Anterior cingulate cortex (tissue), 58 donors: ENCODE measurements at places on chromosomes 7 and 10.

DNA sequence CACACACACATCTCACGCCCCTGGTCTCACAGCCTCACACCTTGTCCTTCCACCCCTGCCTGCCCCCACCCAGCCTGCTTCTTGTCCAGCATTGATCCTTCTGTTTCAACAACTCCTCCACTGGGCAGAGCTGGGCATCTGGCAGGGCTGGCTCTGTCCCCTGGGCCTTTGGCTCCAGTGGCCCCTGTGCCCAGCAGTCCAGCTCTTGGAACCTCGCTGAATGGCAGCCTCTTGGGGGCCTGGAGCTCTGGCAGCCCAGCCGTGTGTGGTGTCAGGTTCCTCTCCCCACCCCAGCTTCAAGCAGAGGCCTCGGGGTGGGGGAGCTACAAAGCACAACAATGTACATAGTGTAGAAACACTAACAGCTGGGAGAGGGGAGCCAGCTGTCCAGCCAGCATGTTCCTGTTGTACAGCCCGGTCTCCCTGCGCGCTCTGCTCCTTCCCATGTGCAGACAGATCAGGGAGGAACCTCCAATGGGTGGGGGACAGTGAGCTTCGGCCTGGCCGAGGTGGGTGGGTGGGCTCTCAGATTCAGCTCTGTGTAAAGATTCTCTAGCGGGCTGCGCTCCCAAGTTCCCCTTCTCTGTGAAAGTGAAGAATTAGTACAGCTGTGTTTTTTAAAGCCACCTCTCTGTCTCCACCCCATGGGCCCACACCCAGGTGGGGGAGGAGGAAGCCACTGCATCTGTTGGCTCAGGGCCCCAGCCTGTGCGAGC is 19.4 kb downstream of the ZMIZ2 start:
- DNase-seq = peak; percentile 72

DNA sequence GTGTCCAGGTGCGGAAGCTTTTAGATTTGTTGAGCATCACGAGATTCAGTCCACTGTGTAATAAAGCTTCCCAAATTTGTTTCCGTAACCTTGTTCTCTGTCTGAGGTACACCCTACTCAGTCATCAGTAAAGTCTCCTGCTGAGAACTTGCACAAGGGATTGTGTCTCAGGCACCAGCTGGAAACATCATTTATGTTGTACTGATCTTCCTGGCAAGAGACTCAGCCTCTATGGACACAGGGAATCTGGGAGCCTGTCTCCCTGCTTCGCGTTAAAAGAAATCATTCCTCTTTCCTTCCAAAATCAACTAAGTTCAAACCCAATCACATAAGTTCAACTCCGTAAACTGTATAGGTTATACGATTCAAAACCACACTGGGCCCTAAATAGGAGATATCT is 336.8 kb downstream of the GPR37 start:
- no peak for DNase-seq

DNA sequence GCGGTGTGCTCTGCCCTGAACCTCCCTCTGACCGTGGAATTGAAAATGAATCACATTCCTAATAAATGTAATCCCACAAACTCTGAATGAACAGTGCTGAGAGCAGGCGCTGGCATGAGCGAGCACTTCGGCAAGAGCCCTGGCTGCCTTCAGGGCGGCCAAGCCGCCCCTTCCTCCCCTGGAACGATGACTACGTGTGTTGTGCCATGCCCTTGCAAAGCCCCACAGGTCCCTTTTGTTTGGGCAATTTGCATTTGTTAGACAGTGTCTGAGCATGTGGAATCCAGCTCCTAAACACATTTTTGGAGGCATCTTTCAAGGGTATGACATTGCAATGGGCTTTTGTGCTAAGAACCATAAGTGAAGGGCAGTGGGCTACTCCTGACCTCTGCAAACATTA is 95.6 kb upstream of the MKI67 start:
- no peak for DNase-seq

DNA sequence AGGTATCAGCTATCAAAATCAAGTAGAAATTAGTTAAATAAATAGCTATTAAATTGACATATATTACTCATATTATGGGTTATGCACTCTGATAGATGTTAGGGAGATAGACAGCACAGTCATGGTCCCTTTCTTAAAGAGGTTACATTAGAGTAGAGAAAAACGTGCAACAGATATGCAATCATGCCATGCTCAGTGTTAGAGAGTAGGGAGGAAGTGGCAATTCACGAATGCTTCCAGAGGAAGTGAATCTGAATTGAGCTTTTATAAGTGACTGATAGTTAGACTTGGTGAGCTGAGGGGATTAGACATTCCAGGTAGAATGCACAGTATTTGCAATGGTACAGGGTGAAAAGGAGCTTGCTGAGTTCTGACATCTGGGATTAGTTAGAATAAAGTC is 349.8 kb downstream of the NXPH1 start:
- no peak for DNase-seq

DNA sequence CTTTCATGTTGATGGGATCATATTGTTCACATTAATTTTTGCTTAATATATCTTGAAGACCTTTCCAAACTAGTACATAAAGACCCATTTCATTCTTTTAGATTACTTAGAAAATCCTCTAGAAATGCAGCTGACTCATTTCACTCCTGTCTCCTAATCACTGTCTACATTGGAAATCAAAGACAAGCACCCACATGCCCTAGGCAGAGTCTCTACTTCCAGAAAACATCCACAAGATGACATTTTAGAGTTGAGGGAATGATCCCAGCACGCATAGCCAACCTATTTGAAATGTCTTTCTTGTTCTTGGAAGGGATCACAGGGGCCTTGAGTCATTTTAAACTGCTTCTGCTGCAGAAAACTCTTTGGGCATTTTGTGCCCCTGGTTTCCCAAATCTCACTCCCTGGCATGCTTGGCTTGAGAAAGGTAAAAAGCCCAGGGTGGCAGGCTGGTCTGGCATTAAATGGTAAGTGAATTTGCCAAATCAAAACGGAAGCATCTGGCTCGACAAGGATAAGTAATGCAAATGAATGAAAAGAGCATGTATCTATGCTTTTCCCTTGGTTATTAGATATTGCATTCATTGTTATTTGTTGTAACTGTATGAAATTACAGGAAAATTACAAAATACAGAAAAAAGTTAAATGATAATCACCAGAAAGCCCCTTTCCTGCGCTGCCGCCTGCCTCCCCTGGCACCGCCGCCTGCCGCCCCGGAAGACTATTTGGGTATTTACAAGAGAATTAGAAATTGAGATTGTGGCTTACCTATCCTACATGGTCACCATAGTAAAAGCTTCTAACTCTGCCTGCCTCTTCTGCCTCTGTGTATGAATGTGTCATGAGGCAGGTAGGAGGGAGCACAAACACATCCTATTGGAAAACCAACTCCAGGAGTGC is 225.3 kb downstream of the PTEN start:
- DNase-seq = no peak

GRCh38 chr10:102196893-102197292 is 29.2 kb upstream of the ELOVL3 start:
- no peak for DNase-seq

DNA sequence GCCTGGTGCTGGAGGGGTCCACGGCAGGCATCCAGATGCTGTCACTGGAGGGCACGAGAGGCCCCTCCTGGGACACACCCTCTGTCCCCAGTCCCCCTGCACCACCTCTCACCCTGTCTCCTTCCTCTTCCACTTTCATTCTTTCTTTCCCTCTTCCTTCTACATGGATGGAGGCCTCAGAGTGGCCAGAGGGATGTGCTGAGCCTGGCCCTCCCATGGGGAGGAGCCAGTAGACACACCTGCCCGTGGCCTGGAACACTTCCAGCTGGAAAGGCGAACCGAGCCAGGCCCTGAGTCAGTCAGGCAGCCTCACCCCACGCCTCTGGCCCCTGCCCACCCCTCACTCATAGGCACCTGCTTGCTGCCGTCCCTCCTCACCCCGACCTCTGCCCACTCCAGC is 55.9 kb upstream of the MXI1 start:
- no peak for DNase-seq

DNA sequence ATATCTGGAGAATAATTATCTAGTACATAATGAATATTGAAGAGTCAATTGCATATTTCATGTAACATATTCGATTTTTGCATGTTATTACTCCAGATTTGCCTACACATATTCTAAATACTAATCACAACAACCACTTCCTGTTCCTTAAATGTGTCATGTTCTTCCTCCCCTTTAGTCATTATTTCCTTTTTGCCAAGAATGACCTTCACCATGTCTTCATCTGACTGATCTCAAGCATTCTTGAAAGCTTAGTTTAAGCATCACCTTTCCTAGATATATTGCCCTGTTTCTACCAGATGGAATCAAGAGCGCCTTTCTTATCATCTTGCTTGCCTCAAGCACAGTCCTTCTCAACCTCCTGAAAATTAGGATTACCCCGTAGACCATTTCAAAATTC is 23.5 kb upstream of the MEOX2 start:
- DNase-seq = no peak

DNA sequence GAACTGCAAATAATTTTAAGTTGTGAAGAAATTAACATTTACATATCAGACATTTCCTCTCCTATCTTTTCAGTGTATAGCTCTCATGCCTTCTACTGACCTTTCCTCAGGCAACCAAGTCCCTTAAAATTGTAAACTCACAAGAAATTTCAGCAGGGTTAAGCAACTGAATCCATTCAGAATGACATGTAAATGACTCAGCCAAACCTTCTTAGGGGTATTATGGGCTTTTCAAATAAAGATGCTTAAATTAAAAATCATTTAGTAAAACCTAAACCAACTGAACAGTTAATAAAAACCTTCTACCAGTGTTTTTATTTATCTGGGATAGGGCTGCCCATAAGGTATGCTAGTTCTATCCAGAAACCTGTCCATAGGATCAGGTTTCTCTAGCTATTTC is 20.7 kb downstream of the WAPL start:
- DNase-seq = no peak

GRCh38 chr10:62779487-62780248 is 24.9 kb upstream of the ADO start:
- no peak for DNase-seq

DNA sequence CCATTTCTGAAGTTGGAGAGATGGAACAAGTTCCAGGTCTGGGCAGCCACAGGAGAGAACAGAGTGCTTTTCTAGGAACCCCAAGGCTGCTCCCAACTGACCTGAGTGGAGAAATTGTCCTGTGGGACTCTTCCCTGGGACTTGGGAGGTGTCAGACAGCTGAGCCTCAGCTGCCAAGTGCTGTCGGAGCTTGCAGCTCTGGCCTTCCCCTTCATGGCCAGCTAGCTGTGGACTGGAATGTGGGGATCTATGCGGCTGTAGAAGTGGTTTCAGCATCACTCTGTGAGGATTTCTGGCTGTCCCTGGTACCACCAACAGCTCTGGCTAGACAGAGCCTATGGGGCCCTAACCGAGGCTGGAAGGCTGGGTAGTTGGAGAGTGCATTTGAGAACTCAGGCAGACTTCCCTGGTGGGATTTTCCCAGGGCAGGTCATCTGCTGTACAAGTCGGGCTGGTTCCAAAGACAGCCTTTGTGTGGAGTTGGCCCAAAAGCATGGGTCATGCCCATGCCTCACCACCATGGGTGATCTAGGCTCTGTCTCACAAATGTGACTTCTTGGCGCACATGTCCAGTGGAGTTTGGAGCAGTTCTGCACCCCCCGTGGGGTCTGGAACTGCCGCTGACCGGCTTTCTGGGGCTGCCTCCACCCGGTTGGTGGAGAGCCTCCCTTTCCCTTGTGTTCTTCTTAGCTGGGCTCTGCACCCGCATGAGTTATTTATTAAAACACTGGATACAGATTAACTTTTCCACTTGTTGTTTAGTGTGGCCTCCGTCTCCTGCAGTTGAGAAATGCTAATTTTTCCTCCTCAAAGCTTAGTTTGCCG is 10.9 kb downstream of the SUFU start:
- no peak for DNase-seq

DNA sequence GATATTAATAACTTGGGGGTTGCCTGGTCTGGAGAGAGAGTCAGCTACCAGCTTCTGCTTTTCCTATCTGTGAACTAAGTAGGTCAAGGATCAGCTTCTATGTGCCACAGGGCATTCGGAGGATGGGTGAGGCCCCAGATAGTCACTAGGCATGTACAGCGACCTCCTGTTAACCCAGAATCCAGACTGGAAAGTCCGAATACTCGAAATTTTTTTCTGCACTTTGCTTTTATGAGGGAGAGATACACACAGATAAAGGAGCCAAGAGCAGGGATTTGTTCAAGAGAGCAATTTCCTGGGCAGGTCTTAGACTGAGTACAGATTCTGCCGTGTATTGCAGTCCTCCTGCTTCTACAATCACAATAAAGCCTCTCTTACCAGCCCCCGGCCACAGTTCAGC is 54.2 kb downstream of the EMX2 start:
- no peak for DNase-seq

DNA sequence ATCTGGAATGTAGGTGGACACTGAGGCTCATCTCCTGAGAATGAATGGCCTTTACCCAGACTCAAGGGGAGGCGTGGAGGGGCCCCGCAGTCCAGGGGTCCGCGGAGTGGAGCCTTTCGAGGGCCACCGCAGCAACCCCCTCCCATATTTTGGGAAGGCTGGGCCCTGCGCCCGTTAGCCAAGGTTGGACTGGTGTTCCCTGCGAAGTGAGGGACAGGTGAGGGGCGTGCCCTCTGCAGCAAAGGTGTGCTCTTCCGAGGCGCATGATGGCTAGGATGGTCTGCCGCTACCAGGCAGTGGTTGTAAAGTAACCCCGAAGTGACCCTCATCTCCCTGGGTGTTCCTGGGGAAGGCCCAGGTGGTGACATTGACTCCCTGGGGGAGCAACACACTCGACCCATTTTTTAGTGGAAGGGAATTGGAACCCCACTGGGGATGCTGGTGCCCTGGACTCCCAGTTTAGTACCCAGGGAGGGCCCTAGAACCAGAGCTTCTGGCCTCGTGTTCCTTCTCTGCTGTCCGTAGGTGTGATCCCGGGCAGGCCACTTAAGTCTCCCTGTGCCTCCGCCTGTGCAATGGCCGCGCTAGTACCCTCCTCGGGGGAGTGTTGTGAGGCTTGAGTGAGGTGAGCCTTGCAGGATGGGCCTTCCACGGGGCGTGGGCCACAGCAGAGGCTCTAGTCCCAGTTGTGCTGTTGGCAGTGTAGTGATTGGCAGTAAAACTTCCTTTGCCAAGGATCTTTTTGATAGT is 779 bp downstream of the FAM241B start:
- DNase-seq = no peak

DNA sequence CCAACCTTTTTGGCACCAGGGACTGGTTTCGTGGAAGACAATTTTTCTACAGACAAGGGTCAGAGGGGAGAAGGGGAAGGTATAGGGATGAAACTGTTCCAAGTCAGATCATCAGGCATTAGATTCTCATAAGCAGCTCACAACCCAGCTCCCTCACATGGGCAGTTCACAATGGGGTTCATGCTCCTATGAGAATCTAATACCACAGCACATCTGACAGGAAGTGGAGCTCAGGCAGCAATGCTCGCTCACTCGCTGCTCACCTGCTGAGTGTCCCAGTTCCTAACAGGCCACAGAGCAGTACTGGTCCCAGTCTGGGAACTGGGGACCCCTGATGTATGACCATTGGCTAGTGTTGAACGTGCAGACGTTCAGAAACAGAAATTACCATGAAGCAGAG is 63.7 kb downstream of the ATE1 start:
- no peak for DNase-seq

DNA sequence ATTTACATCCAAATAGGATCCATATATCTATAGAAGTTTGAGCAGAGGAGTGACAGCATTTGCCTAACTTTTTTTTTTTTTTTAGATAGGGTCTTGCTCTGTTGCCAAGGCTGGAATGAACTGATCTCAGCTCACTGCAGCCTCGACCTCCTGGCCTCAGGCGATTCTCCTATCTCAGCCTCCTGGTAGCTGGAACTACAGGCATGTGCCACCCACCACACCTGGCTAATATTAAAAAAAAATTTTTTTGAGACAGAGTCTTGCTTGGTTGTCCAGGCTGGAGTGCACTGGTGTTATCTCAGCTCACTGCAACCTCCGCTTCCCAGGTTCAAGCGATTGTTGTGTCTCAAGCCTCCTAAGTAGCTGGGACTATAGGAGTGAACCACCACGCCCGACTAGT is 15.1 kb downstream of the PPIA start:
- DNase-seq = no peak
